ENCODE measurements at places on chromosomes 6 and 20.

GRCh38 chr6:22153384-22154158 is 143.3 kb downstream of the PRL start:
- no peak for DNase-seq

DNA sequence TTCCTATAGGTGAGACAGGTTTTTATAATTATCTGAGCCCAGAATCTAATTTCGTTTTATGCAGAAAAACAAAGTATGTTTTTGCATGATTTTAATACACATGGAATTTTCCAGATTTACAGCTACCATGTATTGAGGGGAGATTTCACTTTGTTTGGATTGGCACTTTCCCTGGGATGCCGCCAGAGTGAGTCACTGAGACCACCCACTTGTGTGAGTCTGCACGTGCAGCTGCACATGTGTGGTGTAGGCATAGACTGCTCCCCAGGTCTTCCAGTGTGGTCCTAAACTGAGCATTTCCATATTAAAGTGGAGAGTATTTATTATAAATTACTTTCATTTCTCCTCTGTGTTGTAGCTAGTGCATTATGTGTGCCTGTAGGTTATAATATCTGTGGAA is 186.8 kb downstream of the UBE3D start:
- DNase-seq, result no peak

GRCh38 chr20:13865156-13865555 is 80.3 kb downstream of the NDUFAF5 start:
- no peak for DNase-seq

- no peak for DNase-seq
Observed at GRCh38 chr6:11467364-11467763, 70.2 kb upstream of the TMEM170B start.

DNA sequence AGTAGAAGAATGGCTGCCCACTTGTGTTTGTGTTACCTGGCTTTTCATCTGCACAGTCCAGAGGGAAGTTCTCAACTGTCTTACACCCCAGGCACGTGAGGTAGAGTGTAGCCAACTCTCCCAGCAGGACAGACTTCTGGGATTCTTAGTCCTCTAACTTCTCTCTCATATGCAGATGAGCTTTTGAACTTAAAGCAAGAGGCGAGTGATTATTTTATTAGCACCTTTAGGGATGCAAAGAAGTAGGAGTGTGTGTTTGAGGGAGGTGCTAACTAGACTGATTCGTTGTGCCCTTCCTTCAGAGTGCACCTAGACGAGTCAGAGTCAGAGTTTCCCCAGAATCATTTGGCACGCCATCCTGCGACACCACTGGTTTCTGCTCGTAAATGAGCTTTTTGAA is 10.8 kb downstream of the CDYL start:
- no peak for DNase-seq

GRCh38 chr20:32483351-32484224 is 101.5 kb downstream of the NOL4L start:
- DNase-seq, result peak; percentile 82

DNA sequence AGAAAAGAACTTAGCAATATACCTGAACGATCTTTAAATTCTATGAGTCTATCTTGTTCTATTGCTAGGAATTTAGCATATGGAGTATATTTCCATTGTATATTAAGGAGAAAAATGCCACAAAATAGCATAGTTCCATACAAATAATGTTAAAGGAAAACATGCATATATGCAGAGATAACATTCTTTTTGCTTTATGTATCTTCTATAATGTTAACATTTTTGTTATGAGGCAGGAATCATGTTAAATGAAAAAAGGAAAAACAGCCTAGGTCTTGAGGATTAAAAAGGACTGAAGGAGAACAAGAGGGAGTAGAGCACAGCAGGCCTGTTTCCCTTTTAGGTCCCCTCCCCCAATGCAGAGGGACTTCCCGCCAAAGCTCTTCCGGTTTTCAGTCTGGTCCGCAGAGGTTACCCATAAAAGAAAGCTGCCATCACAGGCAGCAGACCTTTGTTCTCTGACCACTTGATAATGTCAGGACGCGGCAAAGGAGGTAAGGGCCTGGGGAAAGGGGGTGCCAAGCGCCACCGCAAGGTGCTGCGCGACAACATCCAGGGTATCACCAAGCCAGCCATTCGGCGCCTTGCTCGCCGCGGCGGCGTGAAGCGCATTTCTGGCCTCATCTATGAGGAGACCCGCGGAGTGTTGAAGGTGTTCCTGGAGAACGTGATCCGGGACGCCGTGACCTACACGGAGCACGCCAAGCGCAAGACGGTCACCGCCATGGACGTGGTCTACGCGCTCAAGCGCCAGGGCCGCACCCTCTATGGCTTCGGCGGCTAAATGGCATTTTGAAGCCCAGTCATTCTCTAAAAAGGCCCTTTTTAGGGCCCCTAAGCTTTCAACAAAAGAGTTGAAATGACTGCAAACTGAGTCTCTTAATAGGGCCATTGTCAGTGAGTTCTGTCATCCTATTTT is 108.4 kb upstream of the PRSS16 start:
- DNase-seq, result peak; percentile 69

- no peak for DNase-seq
Observed at GRCh38 chr6:150634176-150634963, 34.7 kb downstream of the PLEKHG1 start.

GRCh38 chr6:142857796-142858555 is 87.0 kb downstream of the HIVEP2 start:
- peak; percentile 42 for DNase-seq

DNA sequence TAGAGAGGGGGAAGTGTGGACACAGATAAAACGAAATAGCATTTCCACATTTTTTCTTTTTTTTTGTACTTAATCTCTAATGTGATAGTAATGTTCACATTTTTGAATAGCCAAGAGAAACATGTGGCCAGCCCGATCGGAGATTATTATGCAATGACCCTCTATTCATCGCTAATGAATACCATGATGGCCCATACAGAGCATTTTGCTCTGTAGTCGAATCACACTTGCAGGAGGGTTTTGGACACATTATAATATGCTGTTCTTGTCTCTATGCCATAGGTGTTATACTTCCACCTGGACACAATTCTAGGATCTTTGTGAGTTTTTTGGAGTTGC is 60.1 kb downstream of the MTHFD1L start:
- DNase-seq, result no peak

DNA sequence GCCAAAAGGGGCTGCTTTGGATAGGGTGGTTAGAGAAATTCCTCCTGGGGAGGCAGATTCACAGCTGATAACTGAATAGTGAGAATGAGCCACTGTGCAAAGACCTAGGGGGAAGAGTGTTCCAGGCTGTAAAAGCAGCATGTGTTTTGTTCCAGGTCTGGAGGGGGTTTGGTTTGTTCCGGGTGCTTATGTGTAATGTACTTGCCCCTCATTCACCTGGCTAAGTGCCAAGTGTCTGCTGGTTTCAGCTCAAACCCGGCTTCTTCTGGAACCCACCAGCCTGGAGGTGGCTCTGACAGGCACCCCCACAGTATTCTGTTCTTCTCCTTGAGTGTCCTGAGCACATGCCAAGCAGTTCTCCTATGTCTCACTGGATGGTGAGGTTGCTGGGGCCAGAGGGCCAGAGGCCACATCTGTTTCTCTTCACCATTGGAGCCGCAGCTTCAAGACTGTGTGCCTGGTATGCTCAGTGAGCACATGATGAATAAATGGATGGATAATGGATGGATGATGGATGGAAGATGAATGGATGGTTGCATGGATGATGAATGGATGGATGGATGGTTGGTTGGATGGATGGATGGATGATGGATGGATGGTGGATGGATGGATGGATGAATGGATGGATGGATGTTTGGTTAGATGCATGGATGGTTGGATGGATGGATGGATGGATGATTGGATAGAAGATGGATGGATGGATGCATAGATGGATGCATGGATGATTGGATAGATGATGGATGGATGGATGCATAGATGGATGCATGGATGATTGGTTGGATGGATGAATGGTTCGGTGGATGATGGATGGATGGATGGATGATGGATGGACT is 227.6 kb downstream of the BMP7 start:
- DNase-seq, result no peak

DNA sequence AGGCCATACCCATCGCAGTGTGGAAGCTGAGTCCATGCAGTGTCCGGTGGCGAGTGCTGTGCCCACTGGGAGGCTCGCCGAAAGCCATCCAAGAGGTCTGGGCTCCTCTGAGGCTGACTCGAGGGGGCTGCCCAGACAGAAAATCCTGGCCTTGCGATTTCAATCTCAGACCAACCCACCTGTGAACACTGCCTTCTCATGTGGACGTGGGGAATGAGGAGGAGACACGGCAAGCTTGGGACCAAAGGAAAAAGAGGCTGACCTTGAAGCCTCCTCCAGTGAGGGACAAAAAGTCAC is 157.2 kb upstream of the AFDN start:
- no peak for DNase-seq

DNA sequence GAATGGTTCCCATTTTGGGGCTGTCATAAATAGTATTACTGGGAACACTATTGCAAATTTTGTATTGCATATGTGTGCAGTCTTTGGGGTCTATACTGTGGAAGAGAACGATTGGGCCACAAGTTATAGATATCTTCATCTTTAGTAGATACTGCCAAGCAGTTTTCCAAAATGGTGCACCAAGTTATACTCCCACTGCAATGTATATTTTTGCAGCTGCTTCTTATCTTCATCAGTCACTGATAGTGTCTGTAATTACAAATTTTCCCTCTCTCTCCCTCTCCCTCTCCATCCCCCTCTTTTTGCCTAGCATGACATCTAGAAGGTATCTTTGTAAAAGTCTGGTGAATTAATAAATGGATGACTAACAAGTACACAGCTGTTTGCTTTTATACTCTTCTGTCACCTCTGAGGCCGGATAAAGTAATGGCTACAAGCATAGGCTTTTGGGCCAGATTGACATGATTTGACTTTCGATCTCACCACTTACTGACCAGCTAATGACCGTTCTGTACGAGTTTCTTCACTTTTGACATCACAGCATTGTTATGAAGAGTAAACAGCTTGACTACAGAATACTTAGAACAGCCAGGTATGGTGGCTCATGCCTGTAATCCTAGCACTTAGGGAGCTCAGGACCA is 113.3 kb upstream of the SLC2A12 start:
- no peak for DNase-seq

Measured in CD4-positive, alpha-beta T cell treated with Interleukin-17A for 4 hours (primary cell).